ENCODE measurements at places on chromosomes 4 and X. TPM values are rescaled to one million over a fixed set of nuclear protein-coding genes. Genes with fewer than 3 reads are reported as not detected.

The FAT1 gene
- total RNA-seq, result 264 TPM

The RS1 gene
- not detected for total RNA-seq

The NPY2R gene
- total RNA-seq, result not detected

The GPC3 gene
- total RNA-seq, result 197 TPM

The MAGEA12 gene
- not detected for total RNA-seq

The ARMCX4 gene
- total RNA-seq, result 21.9 TPM

The SEPSECS gene
- total RNA-seq, result 8.8 TPM

The BTK gene
- not detected for total RNA-seq

The PRPS2 gene
- total RNA-seq, result 15.8 TPM

The INPP4B gene
- total RNA-seq, result 3.4 TPM

The CLCN3 gene
- total RNA-seq, result 106 TPM

The RTL9 gene
- total RNA-seq, result 1.4 TPM

The CLNK gene
- total RNA-seq, result not detected

The TMEM31 gene
- 0.55 TPM for total RNA-seq

The RBM46 gene
- total RNA-seq, result 0.62 TPM

The CCDC149 gene
- total RNA-seq, result 13.2 TPM

The BMPR1B gene
- total RNA-seq, result 21.1 TPM

The SORCS2 gene
- total RNA-seq, result 2.2 TPM

The NWD2 gene
- 0.05 TPM for total RNA-seq

The COL4A5 gene
- total RNA-seq, result 276 TPM

The NEIL3 gene
- total RNA-seq, result 6.6 TPM

The MAGED4 gene
- 128 TPM for total RNA-seq

The KLB gene
- total RNA-seq, result 0.43 TPM

The KLF8 gene
- 4.8 TPM for total RNA-seq

The SYTL4 gene
- 1.8 TPM for total RNA-seq

The ATP1B4 gene
- not detected for total RNA-seq

The SUPT20HL1 gene
- not detected for total RNA-seq

The DNAAF6 gene
- not detected for total RNA-seq

The CXorf49 gene
- not detected for total RNA-seq

The HSFX4 gene
- total RNA-seq, result not detected

The SSX2B gene
- not detected for total RNA-seq

The MGAT4D gene
- not detected for total RNA-seq

The DUSP21 gene
- not detected for total RNA-seq

The SMIM31 gene
- total RNA-seq, result not detected

The CFP gene
- total RNA-seq, result 0.69 TPM

The TMPRSS11B gene
- not detected for total RNA-seq

The CXCR3 gene
- total RNA-seq, result not detected

The CNGA1 gene
- 1.00 TPM for total RNA-seq

The HPSE gene
- 2.8 TPM for total RNA-seq

The USP9X gene
- 75.3 TPM for total RNA-seq

The ADH7 gene
- total RNA-seq, result not detected

The ARHGEF38 gene
- 1.6 TPM for total RNA-seq

The LPAR4 gene
- total RNA-seq, result 1.0 TPM

The USP26 gene
- not detected for total RNA-seq

The PRDM8 gene
- 0.38 TPM for total RNA-seq

The ASMTL gene
- total RNA-seq, result 26.2 TPM

The LEF1 gene
- total RNA-seq, result 2.1 TPM

The PHOX2B gene
- not detected for total RNA-seq

The TRIM60 gene
- total RNA-seq, result not detected

The HSFX3 gene
- not detected for total RNA-seq

The F8 gene
- total RNA-seq, result 3.4 TPM

The RXFP1 gene
- total RNA-seq, result not detected

The GNRHR gene
- total RNA-seq, result not detected

The FAT4 gene
- total RNA-seq, result 2.5 TPM

The GUCY2F gene
- total RNA-seq, result 0.10 TPM

The MAGEA2 gene
- total RNA-seq, result 0.22 TPM
